Nephron progenitor cell (in vitro differentiated cells): ENCODE measurements at places on chromosomes 16 and 17.

GRCh38 chr16:89705006-89705405 lies 3.5 kb upstream of the SPATA2L start:
- DNase-seq, result no peak

DNA sequence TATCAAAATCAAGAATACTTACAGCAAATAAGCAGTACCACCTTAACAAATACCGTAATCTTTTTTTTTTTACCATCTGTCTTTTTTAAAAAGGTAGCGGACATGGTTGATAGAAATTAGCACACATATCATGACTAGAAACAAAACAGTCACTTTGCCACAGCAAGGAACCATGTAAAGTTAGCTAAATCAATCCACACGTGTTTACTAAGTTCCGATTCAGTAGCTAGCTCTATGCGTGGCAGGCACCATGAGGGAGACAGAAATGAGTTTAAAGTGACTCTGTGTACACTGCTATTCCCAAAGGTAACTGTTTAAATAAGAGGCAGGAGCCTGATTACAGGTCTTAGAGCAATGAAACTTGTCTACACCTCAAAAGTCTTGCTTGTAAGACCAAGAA lies 108.6 kb downstream of the XYLT1 start:
- no peak for DNase-seq

DNA sequence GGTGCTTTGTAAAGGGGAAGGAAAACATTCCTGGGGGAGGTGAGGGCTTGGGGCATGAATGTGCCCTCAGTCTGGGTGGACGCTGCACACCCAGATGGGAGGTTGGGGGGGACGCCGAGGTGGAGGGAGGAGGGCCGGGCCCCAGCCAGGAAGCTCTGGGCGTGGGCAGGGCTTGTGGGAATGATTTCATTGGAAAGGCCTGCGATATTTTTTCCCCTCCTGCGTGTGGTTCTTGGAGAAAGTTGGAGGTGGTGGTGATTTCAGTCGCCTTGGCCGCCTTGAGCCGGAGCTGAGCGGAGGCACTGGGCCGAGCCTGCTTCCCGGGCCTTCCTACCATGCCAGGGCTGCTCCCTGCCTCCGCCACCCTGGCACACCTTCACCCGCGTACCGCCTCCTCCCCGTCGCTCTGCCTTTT lies 26.4 kb upstream of the CLEC18A start:
- DNase-seq, result peak; percentile 12

- no peak for DNase-seq
These were observed 390.9 kb downstream of the TMEM114 start for GRCh38 chr16:8199390-8199789.

GRCh38 chr16:74268372-74268782 lies 28.2 kb upstream of the PSMD7 start:
- no peak for DNase-seq
